H9 (cell line): ENCODE measurements at places on chromosomes 11 and 22.

DNA sequence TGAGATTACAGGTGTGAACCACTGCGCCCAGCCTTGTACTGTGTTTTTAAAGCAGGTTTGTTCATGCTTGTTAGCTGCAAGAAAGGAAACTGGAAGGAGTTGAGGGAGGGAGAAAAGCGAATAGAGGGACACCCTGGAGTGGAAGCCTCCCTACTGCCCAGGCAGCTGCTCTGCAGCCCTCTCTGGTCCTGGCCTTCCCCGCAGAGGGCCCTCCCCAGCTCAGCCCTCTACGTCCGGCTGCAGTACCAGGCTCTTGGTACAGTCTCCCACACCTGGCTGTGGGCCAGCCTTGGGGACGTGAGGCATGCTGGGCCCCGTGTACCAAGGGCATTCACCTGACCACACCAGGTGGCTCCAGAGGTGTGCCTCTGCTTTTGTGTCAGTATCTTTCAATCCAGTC, 70.8 kb downstream of the MED15 start:
- DNase-seq, result no peak

DNA sequence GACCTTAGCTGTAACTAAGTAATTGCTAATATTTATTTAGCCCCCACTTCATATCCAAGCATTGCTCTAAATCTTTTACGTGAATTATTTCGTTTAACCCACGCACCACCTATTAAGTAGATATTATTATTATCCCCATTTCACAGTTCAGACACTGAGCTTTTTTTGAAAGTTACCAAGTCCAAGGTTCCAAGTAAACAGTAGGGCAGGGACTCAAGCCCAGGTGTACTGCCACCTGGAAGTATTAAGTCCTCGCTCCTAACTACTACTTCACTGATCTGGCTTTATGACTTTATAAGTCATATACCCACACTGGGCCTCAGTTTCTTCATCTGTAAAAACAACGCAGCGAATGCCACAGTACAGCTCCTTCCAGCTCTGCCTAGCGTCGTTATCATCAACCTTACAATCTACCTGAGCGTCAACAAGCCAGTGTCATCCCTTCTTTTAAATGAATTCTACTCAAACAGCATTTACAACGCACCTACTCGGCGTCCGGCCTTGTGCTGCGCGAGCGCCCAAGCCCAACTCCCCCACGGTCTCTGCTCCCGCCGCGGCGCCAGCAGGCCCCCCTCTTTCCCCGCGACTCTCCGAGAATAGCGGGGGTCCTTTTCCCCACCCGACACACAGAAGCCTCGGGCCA, 624 bp downstream of the TMEM41B start:
- DNase-seq, result no peak

DNA sequence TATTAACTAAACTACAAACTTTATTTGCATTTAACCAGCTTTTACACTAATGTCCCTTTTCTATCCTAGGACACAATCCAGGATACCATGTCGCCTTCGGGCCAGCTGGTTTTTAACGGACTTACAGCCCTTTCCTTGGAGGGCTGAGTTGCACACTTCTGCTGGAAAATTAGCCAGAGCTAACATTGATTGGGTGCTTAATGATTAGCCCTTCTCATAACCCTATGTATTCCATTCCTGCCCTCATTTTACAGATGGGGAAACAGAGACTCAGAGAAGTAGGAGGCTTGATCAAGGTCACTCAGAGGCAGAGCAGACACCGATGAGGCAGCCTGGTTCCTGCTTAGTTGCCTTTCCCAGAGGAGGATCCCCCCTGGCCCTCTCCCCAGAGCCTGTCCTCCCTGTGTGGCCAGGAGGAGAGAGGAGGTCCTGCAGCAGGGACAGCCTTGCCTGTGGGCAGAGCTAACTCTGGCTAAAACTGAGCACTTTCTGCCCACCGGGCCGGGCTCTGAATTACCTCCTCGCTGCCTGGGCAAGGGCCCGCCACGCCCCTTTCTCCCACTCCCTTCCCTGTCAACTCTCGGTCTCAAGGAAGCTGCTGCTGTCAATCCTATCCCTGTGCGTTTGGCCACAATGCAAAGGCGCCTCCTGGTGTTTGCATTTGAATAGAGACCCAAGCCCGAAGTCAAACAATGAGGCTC, 59.6 kb upstream of the PAX6 start:
- peak; percentile 92 for DNase-seq

GRCh38 chr22:17694752-17695151, 56.2 kb downstream of the BCL2L13 start:
- DNase-seq, result no peak

DNA sequence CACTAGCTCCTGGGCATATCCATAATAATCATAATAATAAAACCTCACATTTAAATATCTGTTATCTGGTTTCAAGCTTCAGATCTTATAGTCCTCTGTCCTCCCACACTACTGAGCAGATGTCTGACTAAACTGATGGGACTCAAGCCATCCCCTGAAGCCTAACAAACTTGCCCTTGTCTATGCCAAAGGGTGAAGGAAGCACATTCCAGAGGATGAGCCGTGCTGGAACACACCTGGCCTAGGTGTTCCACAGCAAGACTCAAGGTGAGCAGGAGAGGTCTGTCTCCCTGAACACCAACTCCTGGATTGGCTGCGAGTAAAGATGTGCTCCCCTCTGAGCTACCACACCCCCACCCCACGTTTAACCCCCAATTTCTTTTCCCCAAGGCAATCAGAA, 14.7 kb downstream of the SCUBE2 start:
- no peak for DNase-seq

DNA sequence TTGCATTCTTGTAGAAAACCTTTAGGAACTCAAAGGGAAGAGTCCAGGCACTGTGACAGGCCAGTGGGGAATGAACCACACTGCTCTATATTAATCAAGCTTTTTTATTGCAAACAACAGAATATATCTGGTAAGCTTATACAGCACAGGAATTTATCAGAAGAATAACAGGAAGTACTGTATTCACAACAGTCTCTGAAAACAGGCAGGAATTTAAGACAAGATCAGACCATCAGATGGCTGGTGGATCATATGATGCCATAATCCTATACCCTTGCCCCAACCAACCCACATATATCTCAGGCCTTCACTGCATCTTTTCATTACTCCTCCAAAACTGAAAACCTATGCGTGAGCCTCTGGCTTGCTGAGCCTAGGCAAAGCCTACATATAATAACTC, 1.0 kb upstream of the HTATIP2 start:
- no peak for DNase-seq

GRCh38 chr11:115122274-115122673, 381.9 kb downstream of the CADM1 start:
- DNase-seq, result no peak

GRCh38 chr11:119912229-119912628, 183.2 kb upstream of the NECTIN1 start:
- DNase-seq, result no peak

DNA sequence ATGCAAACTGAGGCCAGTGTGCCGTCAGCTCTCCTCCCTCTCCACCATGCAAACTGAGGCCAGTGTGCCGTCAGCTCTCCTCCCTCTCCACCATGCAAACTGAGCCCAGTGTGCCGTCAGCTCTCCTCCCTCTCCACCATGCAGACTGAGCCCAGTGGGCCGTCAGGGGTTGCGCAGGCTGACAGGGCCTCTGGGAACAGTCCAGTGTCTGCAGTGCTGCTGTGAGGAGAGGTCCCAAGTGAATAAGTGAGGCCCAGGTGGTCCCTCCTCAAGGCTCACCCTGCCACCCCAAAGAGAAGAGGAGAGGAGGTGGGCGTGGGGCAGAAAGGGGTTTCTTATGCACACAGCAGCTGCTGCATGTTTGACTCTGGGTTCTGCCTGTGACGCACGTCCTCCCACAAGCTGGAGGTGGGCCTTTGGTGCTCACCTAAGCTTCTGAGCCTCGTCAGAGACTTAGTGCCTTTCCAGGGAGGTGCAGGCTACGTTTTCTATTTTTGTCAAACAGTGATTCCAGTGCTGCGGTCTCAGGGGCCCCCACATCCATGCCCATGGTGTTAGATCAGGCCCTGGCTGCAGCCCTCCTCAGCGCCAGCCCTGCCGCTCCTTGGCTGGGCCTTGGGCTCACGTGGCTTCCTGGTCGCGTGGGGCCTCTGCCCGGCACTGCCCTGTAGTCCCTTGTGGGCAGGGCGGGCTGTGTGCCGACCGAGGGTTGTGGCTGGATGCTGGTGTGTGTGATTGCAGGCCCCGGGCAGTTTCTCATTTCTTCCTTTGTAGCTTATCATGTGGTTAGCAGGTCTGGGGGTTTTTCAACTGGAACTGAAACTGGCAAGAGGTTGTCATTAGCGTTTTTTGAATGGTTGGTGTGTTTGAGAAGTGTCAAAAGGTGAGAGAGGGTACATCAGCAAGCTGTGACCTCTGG, 7.1 kb downstream of the TPCN2 start:
- no peak for DNase-seq

- no peak for DNase-seq
These were observed 29.8 kb downstream of the INCENP start for GRCh38 chr11:62153617-62154016.

GRCh38 chr11:86724137-86724536, 51.7 kb upstream of the ME3 start:
- no peak for DNase-seq

DNA sequence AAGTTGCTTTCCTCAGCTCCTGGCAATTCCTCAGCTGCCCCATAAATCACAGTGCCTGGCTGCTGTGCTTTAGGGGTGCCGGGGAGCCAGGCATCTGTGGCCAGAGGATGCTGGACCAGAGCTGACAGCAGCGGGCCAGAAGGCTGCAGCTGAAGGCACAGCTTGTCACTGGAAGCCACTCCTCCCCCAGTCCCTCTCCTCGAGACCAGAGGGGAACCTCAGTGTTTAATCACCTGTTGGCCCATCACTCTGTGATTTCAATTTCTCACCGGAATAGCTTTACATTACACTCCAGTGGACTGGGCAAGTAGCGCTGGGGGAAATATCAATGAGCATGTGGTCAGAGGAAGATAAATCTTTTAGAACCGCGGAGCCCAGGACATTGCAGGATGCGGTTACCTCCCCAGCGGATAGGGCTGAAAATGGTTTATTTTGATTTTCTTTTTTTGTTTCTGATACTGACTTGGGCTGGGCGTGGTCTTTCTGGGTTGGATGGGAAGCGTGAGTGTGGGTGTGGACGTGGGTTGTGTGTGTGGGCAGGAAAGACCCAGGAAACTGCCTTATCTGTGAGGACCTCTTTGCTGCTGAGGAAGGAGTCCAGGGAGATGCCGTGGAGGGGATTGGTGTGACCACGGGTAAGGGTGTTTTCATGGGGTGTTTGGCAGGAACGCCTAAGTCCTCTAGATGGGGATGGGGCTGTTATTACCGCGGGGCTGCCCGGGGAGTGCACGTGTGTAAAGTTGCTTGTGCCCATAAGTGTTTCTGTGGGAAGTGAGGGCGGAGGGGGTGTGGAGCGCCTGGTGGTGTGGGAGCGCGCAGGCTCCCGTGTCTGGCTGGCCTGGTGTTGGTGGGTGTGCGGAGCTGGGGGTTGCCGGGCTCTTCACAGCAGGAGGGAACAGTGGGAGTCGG, 4.0 kb downstream of the DAGLA start:
- peak; percentile 21 for DNase-seq

DNA sequence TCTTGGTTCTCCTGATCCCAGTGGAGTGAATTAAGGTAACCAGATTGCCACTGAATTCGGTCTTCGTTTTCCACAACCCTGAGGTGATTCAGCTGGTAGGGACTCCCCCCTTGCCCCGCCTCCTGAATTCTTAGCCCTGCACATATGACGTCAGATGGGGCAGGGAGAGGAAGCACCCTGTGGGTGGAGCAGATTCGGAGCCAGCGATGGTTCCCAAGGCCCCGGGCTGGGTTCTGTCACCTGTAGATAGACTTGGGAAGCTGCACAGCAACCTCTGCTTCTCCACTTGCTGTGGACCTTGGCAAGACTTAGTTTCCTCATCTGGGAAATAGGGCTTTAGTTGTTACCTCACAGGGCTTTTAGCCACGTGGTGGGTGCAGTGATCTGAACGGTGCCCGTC, 67.8 kb downstream of the CTTN start:
- DNase-seq, result no peak

DNA sequence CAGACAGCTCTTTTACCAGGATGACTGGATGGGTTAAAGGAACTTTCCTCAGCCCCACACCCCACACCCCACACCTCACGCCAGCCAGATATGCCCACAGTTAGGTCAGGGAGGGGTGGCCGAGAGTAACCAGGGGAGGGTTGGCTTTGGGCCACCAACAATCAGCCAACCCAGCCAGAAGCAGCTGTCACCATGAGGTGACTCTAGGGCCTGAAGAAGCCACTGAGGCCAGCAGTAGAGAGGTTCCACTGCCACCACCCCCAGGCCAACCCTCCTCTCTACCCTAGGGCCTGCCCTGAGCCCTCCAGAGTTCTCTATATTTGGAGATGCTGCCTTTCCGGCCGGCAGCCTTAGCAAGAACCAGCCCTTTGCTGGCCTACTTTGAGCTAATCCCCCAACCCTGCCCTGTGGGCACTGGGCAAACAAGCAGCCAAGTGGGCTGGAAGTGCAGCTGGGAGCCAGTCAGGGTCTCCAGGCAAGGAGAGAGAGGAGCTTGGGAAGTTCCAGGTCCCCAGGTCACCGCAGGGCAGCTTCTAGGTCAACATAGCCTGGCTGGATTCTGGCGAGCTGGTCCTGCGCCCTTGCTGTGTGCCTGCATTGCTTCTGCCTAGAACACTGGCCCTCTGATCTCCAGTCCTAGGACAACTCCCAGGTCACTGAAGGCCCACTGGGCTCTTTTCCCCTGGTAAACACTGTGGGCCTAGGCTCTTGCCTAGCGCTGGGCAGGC, 12.0 kb upstream of the SYT8 start:
- DNase-seq, result no peak

GRCh38 chr22:49687786-49688515, 139.7 kb downstream of the BRD1 start:
- DNase-seq, result peak; percentile 9

DNA sequence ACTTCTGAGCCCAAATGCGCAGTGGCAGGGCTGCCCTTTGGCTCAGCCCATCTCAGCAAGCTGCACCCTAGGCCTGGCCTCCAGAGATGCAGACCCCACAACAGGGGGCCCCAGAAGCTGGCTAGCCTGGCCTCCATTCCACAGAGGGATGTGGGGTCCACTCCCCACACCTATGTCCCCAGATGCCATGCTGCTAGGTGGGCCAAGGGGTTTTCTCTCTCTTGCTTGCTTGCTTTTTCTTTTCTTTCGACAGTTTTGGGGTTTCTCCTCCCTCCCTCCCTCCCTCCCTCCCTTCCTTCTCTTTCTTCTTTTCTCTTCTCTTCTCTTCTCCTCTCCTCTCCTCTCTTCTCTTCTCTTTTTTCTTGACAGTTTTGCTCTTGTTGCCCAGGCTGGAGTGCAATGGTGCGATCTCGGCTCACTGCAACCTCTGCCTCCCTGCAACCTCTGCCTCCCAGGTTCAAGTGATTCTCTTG, 9.6 kb downstream of the SCARF2 start:
- DNase-seq, result no peak

- DNase-seq, result no peak
These were observed 1.4 kb upstream of the SOX6 start for GRCh38 chr11:16357775-16358174.
